ENCODE measurements at places on chromosomes 11 and 22.
A peak's percentile ranks its signal among the peaks of the same experiment; 100 is the strongest.

DNA sequence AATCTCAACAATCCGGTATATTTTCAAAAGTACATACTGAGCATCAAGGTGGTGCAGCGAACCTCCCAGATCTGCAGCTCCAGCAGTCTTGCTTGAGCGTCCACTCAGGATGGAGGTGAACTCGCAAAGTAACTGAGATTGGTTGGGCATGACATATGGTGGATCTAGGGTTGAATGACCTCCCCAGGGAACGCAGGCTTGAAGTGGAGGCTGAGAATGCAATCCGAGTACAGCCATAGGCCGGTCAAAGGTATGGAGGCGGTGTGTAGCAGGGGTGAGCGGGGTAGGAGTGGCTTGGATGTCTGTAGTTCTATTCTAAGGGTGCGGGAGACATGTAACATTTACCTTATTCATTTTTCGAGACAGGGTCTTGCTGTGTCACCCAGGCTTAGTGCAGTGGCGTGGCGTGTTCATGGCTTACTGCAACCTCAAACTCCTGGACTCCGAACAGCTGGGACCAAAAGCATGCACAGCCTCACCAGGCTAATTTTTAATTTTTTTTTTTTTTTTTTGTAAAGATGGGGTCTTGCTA lies 631 bp upstream of the C22orf39 start:
- DNase-seq: peak; percentile 47

- peak; percentile 30 for DNase-seq
These were observed at the start of gene TSPO for GRCh38 chr22:43151251-43152002. Gene TSPO (plus strand): TSS chr22:43151559. CDS start chr22:43159239, 7,680 bp downstream.

DNA sequence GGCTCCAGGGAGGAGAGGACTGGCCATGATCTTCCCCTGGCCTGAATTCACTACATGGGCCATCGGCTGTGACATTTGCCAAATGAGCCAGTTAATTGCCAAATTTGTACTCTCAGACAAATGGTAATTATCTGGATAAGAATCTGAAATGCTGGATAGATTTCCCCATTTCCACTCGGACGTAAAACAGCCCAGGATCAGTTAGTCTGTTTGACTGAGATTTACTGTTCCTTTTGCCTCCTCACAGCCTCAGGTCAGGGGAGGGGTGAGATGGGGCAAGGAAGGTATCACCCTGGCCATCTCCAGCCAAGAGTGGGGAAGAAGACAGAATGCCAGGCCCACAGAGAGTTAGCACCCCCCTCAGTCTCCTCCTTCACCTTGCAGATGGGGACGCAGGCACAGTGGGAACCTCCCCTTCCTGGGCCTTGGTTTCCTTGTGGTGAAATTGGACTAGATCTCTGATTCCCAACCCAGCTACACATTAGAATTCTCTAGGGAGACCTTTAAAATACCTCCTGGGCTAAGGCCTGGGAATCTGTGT lies 5.2 kb downstream of the TRIM29 start:
- DNase-seq: no peak

DNA sequence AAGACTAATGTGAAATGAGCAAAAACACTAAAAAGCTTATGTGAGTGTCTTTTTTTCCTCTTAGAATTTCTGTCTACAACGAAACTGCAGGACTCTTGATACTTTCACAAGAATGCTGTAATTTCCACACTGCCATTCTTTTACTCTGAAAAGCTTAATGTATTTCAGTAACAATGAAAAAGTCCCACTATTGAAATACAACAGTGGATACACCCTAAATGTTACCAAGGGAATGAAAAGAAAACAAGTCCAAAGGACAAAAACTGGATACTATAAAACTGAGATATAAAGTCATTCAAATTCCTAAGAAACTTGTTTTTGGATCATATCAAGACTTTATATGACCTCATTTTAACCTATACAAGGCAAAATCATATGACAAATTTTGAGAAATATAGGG lies 77.4 kb downstream of the SOX6 start:
- no peak for DNase-seq

DNA sequence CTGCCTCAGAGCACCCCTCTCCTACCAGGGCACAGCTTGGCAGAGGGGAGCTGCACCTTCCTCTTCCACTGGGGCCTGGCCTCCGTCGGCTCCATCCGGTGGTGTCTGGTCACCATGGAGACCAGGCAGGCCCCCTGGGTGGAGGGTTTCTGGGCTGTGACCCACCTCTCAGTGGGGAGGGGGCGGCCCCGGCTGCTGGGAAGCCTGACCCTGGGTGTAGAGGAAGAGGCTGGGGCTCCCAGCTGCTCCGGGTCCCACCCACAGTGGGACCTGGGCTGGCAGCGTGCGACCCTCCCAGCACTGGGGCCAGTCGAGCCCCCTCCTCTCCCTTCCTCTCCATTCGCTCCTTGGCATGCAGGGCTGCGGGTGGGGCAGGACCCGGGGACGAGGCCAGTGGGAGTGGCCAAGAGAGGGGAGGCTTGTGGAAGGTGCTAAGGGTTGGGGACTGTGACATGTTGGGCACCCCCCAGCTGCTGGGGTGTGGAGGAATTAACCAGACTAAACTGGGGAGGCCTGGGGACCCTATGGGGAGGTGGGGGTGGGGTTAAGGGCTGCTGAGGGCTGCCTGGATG lies 46.8 kb downstream of the BRSK2 start:
- no peak for DNase-seq

DNA sequence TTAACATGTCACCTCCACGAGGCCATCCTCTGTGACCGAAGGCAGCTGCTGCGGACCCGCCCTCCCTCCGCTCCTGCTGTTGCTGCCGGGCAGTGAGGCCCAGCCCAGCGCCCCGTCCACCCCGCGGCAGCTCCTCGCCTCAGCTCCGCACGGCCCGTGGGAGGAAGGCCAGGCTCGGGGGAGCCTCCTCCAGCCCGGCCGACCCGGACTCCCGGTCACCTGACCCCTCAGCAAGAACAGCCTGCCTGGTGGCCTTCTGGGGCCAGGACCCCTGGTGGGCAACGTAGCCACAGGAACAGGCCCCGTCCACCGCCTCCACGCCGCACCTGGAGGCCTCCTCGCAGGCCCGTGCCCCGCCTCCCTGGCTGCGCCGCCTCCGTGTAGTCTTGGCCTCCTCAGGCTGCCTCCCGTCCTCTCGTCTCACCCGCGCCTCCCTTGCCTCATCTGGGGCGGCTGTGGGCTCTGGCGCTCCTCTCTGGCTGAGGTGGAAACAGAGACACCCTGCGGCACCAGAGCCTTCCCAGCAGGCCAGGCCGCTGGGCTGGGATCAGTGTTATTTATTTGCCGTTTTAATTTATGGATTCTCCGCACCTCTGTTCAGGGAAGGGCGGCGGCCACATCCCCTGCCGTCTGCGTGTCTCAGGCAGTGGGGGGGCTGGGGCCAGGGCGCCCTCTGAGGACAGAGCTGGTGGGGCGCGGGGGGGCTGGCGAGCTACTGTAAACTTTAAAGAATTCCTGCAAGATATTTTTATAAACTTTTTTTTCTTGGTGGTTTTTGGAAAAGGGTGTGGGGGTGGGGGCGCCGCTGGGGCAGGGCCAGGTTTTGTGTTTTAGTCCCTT lies 25.4 kb downstream of the MOB2 start:
- no peak for DNase-seq

DNA sequence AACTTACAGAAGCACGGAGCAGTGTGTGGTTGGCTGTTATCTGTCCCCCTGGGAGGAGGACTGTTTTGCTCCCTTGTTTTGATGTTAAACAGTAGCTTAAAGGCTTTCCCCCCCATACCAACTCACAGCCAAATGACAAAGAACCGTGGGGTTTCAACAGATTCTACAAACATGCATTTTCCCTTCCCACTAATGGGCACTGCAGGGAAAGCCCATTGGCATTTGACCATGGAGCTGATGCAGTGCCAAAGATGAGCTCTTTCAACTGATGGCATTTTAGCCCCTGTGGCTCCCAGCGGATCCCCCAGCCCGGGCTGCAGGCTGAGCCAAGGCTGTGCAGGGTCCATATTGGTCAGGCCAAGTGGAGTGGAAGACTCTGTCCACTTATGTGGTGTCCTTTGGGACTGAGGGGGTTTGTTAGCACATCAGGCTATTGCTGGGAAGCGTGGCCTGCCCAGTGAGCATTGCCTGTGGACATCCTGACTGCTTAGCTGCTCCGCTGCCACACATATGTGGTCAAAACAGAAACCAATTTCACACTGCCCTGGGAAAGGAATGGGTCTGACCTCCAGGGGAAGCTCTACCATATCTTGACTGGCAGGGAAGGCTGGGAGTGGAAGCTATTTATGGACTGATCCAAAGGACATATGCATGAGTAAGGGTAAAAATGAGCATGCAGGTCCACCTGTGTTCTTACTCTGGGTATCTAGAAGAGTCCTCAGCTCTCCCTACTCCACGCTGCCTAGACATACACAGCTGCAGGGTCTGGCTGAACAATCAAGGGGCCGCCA lies 116.4 kb upstream of the PARVA start:
- DNase-seq: no peak

GRCh38 chr22:28829358-28830181 lies 29.2 kb upstream of the XBP1 start:
- DNase-seq: peak; percentile 47

- peak; percentile 4 for DNase-seq
These were observed 418.0 kb upstream of the SYN3 start for GRCh38 chr22:33476206-33476605.

DNA sequence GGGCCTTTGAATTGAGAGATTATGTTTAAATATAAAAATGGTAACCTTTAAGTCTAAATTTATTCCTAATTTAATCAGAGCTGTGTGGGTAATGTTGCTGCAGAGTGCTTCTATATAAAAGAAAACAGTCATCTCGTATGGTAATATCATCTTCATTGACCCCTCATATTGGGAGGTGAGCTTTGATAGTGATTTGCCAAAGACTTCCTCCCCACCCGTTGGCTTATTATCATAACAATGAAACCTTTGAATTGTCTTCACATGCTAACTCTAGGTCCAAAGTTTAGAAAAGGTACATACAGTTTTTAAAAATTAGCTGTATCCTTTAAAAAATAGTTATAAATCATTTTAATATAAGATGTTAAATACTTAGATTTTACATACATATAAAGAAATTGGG lies 3.7 kb downstream of the EMSY start:
- DNase-seq: no peak

GRCh38 chr11:32705309-32706033 lies 89.0 kb downstream of the CCDC73 start:
- no peak for DNase-seq

GRCh38 chr22:26563022-26563421 lies 26.9 kb downstream of the TPST2 start:
- no peak for DNase-seq

DNA sequence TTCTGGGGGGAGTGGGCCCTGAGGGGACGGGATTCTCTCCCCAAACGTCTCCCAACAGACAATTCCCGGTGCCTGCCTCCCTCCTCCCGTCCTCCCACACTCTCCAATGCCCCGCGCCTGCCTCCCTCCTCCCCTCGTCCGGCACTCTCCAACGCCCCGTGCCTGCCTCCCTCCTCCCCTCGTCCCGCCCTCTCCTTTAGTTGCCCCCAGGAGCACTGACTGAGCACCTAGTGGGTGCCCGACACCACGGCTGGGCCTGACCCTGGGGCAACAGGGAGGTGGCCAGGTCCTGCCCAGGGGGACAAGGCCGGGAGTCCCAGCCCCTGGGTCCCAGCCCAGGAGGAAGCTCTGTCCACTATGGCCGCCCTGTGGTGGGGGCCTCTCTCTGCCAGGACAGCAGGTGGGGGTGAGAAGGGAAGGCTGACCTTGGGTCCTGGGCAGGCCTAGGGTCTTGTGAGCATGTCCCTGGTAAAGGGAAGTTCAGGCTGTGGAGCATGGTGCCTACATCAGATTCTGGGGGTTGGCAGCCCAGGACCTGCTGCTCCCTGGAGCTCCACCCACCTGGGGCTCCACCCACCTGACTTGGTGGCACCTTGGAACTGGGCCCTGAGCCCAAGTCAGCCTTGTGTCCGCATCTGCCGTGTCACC lies 942.3 kb downstream of the BRD1 start:
- DNase-seq: no peak

- DNase-seq: no peak
These were observed 17.5 kb upstream of the OPCML start for GRCh38 chr11:133549826-133550225.

DNA sequence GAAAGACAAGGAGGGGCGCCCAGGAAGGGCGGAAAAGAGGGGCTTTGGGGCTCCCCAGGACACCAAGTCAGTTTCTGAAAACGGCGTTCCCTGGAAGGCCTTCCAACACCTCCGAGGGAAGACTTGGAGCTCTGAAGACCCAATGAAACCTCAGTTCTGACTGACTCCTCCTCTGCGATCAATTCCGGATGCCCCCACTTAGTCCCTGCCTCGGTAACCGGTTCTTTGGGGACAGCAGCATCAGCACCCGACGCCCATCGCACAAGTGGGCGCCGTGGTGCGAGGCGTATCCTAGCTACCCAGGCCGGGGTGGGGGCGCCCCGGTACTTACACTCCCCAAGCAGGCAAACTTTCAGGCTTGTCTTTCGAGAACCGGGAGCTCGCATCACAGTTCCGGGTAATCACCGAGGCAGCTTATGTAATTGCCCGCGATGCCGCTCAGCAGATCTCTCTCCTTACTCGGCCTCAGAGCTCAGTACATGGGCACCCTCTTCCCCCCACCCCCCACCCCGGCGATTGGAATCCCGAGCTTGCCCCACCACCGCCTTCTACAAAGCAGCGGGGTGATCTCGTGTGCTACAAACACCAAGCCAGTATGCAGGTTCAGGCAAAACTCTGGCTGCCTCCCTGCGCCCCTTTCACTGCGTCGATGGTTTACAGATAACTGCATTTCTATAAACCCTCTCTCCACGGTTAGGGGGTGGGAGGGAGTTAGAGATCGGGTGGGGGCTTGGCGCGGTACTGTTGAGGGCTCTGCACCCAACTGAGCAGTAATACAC lies 2.0 kb downstream of the TENM4 start:
- DNase-seq: peak; percentile 66

DNA sequence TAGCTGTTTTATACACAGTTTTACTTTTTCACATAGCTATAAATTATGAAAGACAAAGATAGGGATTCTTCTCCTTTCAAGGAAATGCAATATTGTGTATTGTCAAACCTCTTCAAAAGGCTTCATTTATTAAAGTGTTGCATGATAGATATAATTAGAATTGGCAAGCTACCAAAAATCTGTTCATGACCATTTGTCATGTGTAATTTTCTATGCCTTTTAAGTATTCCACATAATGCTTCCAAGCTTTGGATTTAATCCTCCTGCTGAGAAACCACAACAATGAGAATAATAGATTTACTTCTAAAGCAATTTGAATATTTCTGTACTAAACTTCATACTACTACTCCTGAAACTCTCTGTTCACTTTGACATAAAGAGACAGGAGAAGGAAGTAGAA lies 403.2 kb upstream of the CCDC179 start:
- peak; percentile 31 for DNase-seq

DNA sequence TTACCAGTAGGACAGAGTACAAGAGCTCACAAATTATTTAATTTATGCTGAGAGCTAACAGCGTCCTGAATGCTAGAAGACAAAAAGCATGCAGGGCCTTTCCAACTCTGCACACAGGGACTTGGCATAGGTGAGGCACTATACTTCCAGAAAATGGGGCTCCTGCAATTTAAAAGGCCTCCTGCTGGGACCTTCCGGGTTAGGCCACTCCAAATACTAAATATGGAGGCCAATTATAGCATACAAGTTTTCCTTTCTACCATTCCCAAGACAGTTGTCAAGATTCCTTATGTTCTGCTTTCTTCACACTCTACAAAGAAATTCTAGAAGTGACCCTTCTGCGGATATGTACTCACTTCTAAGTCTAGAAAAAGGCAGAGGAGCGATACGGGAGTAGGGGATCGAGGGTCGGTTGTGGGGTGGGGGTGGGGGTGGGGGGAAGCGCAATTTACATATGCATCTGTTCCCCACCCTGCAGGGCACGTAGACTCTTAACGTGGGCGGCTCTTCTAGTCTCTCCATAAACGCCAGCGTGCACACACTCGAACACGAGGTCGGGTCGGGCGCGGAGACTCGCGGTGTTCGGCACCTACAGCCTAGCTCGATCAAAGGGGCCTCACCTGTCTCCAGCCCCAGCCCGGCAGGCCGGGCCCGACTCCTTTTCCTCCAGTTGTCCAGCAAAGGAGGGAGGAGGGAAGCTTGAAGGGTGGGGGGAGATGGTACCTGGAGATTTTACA lies 728 bp downstream of the DCUN1D5 start:
- DNase-seq: peak; percentile 45

Data from M059J (cell line).